ENCODE measurements at places on chromosomes 6 and 20. TPM values are rescaled to one million over a fixed set of nuclear protein-coding genes. Genes with fewer than 3 reads are reported as not detected.

The SMIM13 gene
- total RNA-seq: 9.7 TPM

GRCh38 chr20:43271980-43272379 lies 82.3 kb upstream of the PTPRT start:
- no peak for DNase-seq

DNA sequence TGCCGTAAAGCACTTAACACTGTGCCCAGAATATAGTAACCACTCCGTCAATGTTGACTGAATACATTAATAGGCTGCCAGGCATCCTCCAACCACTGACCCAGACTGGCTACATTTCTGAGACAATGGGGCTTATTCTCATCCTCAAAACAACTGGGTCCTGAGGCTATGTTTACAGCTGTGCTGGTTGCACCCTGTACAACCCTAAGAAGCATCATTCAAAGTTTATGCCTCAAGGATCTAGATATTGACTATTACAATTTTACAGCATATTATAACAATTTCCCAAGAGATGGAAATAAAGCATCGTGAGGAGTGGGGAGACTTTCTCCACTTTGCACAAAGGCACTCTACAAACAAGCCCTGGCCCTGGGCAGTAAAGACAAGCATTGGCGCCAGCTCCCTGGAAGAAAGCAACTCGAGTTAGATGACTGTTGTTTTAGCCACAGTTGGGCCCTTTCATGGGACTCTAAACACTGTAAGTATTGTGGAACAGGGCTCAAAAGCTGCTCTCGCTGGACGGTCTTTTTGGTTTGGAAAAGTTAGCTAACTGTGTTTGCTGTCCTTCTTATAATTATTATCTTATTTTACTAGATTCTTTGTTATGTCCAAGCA lies 30.2 kb downstream of the MYLIP start:
- no peak for DNase-seq

GRCh38 chr6:56026455-56027180 lies 151.2 kb upstream of the BMP5 start:
- DNase-seq: no peak

- DNase-seq: no peak
Measured at GRCh38 chr6:73476723-73477122, 15.2 kb downstream of the MTO1 start.

- DNase-seq: no peak
Measured at GRCh38 chr6:127124172-127124571, 5.7 kb downstream of the RSPO3 start.

DNA sequence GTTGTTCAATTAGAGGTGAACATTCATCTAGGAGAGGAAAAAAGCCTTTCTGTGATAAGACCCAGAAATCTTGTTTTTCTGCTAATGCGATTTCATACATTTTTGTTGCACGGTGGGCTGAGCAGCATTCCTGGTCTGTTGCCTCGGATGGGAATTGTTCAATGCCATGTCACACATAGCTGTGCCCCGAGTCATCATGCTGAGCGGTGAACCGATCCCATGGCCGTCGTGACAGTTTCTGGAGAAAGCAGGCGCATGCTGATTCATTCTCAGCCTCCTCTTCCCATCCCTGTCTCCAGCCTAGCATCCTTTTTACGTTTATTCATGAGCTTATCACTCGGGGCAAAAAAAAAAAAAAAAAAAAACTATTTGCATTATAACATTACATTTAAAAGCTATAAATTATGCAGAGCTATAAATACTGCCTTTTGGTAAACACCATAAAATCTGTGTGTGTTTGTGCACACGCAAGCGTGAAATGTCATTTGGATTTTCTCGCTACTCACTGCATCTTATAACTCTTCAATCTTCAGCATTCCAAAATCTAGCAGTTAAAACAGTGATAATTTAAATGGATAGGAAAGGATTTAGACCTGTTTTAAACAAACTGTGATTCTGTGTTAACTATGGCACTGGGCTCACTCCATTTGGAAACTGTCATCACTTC lies 58.9 kb upstream of the IFNGR1 start:
- no peak for DNase-seq

GRCh38 chr20:53872561-53873229 lies 197.7 kb downstream of the BCAS1 start:
- DNase-seq: no peak

Measured in heart left ventricle (tissue), 16 donors.